ENCODE measurements at places on chromosomes 11 and 22.

DNA sequence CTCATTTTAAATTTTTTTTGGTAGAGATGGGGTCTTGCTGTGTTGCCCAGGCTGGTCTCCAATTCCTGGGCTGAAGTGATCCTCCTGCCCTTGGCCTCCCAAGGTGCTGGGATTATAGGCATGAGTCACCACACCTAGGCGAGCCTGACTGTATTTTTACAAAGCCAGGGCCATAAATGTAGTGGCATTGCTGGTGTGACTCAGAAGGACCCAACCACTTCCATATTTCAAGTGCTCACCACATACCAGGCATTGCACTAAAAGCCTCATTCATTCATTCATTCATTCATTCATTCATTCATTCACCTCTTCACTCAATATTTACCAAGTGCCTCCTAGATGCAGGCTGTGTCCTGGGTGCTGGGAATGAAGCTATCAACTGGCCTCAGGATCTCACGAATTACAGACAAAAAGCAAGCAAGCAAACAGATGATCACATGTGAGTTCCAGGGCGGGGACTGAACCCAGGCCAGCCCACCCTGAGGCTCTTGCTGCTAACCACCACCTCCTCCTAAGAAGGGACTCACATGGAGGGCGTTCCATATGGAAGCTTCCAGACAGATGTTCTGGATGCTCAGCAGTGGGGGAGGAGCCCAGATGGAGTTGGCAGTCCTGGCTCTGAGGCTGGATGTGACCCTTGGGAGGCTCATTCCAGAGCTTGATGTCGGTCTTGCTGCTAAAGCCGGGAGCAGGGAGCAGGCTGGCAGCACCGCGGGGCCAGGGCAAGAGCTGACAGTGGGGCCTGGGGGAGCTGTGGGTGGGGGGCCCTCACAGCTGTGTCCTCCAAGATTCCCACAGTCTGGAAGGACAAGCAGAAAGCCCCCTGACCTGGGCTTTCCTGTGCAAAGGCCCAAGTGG is 158.8 kb downstream of the CTTN start:
- DNase-seq, result no peak

DNA sequence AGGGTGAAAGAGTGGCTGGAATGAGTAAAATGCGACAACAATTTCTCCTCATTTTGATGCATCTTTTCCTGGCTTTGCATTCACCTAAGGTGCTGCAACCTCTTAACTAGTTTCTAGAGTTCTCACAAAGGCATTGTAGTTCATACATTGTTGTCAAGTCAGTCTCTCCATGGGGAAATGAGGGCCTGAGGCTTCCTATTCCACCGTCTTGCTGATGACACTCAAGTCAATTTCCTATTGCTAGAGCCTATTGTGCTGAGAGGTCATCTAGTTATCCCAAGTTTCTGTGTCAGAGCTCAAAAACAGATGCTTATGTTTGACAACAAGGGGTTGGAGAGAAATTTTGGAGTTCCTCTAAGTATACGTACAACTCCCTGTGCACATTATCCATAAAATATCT is 11.6 kb upstream of the MS4A6A start:
- DNase-seq, result no peak

DNA sequence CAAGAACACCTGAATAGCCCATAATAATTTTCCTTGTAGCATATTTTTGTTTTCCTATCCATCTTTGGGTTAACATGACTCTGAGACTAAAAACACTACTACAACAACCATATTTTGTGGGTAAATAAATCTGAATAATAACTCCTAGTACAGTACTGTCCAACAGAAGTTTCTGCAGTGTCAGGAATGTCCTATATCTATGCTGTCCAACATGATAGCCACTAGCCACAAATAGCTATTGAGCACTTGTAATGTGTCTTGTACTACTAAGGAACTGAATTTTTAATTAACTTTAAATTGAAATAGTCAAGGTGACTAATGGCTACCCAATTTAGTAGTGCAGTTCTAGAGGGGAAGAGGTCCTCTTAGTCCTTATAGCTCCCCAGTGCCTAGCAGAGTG is 135.6 kb downstream of the CADM1 start:
- no peak for DNase-seq

DNA sequence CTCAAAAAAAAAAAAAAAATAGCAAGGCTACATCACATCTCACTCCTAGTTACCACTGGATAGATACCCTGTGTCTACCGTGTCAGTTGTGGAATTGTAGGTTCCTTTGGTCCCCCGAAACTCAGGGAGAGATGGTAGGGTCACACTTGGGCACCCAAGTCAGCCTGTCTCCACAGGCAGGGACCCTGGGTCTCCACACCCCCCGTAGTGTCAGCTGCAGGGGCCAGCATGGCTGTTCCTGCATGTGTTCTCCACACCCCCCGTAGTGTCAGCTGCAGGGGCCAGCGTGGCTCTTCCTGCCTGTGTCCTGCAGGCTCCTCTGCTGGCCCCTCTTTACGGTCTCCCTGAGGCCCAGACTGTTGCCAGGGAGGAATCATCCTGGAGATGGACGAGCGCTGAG is 282.1 kb downstream of the BRD1 start:
- DNase-seq, result no peak

GRCh38 chr22:50270666-50271394 is 650 bp upstream of the MAPK11 start:
- DNase-seq, result no peak

GRCh38 chr22:44109416-44109815 is 71.3 kb upstream of the PARVG start:
- no peak for DNase-seq

DNA sequence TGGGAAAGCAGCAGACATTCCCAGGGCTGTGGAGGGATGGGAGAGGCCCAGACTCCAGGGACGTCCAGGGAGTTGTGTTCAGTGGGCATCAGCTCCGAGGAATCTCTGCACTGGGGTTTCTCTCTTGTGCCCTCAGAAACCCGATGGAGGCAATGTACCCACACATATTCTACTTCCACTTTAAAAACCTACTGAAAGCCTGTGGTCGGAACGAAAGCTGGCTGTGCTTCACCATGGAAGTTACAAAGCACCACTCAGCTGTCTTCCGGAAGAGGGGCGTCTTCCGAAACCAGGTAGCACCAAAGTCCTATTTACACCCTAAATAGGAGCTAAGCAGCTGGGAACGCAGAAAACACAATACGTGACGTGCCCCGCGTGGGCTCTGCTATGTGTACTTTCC is 8.3 kb downstream of the APOBEC3D start:
- DNase-seq, result no peak

- no peak for DNase-seq
Measured at GRCh38 chr11:47220401-47220821, 5.6 kb downstream of the DDB2 start.

DNA sequence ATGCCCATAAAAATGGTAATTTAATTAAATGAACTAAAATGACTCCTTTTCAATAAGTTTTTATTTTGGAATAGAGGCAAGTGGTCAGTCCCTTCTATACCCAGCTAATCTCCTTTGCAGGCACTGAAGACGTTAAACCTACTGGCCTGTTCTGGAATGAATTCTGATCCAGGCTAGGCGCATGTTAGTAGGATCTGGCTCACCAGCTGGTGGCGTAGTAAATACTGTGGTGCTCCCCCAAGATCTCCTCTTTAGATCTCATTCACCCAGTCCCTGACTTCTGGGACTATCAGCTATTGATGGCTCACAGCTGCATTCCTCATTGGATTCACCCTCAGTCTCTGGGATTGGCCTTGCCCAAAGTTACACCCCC is 173.7 kb upstream of the DDI1 start:
- no peak for DNase-seq

DNA sequence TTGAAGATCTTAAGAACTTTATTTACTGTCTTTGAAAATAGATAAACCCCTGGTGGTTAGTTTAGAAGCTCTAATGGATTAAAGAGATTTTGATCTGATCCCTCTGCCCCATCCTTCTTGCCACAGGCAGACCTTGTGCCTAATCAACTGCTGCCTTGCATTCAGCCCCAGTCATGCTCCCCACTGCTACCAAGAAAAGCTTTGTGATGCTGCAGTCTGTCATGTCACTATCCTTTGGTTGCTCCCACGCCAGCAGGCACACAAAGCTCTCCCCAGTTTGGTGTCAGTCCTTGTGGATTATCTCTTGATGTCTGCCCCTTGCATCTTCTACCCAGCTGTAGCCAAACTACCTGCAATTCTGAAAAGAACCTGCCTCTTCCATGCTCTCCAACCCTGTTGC is 112.2 kb downstream of the MTNR1B start:
- no peak for DNase-seq

Data from brain pericyte (primary cell).